Spinal cord (tissue), 10 donors: ENCODE measurements at places on chromosomes 7 and 10. TPM values are rescaled to one million over a fixed set of nuclear protein-coding genes. Genes with fewer than 3 reads are reported as not detected.

OR2A42 gene
- total RNA-seq = 0.10 TPM

ANKRD61 gene
- 0.11 TPM for total RNA-seq

DNA sequence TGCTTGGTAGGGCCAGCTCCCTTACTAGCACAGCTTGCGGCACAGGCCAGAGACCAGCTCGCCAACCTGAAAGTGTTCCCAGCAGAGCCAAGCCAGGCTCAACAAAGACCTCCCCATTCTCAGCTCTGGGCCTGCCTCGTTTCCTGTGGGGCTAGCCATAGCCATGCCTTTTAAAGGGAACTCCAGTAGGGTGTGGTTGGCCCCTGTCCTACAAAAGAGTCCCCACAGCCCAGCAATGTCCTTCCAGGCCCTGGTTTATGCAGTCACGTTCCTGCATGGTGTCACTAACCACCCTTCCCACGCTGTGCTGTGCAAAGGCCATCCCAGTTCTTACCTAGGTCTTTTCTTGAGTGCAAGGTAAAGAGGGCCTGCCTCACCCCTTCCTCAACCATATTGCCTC, 87.8 kb upstream of the LRRC4 start:
- DNase-seq = no peak

DNA sequence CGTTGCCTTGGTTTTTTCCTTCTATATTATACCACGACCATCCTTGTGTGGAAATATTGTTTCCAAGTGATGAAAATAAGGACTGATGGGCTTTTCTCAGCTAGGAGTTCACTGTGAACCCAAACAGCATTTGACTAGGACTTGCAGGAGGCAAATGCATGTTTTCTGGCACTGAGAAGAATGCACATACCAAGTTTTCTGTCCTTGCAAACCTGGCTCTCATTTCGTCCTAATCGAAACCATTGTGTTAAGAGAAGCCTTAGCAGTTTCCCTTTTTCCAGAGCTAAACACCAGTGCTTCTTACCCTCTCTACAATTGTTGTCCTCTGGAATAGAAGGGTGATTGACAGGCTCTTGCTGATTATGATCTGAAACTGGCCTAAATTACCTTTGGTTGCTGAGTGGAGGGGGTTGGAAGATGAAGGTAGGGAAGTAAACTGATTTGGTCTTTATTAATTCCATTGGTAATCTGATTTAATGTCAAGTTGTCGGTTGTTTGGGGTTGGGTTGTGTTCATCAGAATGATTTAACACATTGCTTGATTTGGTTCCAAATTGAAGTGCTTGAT, 33.1 kb upstream of the ELMO1 start:
- no peak for DNase-seq

DNA sequence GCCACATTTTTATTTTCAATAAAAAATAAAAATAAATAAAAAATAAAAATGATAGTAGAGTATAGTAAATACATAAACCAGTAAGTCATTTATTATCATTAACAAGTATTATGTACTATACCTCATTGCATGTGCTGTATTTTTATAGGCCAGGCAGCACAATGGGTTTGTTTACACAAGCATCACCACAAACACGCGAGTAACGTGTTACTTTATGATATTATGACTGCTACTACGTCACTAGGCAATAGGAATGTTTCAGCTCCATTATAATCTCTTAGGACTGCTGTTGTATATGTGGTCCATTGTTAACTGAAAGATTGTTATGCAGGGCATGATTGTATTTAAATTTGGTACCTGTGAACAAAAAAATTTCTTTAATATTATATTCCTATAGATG, 20.8 kb upstream of the SDHAF3 start:
- no peak for DNase-seq
